ENCODE measurements at places on chromosomes 13 and 19.
A peak's percentile ranks its signal among the peaks of the same experiment; 100 is the strongest.

GRCh38 chr13:91326146-91326545 is 21.3 kb upstream of the MIR17HG start:
- no peak for DNase-seq

DNA sequence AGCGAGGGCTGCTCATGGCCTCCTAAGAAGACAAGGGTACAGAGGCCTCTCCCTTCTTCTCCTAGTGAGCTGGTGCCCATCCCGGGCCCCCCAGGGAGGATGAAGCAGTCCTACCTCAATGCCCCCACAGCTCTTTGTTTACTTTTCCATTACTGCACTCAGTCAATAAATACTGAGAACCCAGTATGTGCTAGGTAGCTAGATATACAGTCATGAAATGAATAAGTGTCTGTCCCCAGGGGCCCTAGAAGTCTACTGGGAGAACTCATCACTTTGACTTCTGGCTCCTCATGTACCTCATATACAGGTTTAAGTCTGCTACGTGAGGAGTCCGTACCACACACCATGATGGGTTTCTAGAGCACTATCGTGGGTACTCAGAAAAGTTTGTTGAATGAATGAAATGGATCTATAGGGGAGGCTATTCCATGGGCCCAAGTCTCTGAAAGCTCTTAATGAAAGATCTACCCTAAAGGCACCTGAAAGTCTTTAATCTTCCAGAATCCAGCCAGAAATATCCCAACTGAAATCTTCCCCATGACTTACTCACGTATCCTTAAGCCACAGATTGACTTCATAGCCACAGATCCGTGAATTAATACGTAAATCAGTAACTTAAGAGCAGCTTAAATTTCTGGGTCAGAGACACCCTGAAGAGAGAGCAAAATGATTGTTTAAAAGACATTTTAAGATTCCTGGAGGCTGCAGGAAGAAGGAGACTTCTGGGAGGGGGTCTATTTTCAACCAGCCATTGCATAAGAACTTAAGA is 51.6 kb upstream of the POMP start:
- DNase-seq: no peak

DNA sequence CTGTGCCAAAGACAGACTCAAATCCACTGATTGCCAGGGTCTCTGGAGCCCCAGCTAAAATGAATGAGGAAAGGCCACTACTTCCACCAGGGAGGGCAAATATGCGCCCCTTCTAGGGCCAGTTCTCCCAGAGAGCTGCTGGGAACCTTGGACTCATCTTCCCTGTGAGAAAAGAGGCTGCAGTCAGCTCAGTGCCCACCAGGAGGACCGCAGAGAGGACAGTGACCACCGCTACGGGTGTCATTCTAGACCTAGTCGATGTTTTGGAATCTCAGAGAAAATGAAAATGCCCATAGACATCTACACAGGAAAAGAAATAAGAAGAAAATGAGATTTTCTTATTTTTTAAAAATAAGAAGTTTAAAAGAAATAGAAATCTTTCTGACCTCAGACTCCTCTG is 235.1 kb downstream of the UQCRFS1 start:
- DNase-seq: no peak

GRCh38 chr19:46351241-46352041 is 4.6 kb downstream of the PPP5C start:
- DNase-seq: peak; percentile 64

DNA sequence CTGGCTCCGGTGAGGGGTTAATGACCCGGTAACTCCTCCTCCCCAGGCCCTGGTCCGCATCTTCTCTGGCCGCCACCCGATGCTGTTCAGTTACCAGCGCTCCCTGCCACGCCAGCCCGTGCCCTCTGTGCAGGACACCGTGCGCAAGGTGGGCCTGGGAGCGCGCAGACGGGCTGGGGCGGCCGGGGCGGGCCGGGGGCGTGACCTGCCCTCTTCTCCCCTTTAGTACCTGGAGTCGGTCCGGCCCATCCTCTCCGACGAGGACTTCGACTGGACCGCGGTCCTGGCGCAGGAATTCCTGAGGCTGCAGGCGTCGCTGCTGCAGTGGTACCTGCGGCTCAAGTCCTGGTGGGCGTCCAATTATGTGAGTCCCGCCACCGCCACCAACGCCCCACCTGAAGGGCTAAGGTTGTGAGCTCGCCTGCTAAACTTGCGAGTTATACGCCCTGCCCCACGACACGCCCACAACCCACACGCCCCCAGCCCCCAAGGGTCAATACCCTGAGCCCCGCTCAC is 10.4 kb downstream of the CPT1C start:
- no peak for DNase-seq

- DNase-seq: peak; percentile 18
Observed at GRCh38 chr13:97810152-97810551, 143.3 kb upstream of the IPO5 start.

- DNase-seq: no peak
Observed at GRCh38 chr13:46168341-46168740, 13.6 kb downstream of the LCP1 start.

GRCh38 chr19:41353466-41354342 is at the start of gene TGFB1:
Gene TGFB1, minus strand, starts transcription at chr19:41353922. Its CDS starts 878 bp downstream, at chr19:41353044.
- peak; percentile 88 for DNase-seq

- peak; percentile 96 for DNase-seq
Observed at GRCh38 chr19:18156841-18157464, 4.0 kb downstream of the PIK3R2 start.

DNA sequence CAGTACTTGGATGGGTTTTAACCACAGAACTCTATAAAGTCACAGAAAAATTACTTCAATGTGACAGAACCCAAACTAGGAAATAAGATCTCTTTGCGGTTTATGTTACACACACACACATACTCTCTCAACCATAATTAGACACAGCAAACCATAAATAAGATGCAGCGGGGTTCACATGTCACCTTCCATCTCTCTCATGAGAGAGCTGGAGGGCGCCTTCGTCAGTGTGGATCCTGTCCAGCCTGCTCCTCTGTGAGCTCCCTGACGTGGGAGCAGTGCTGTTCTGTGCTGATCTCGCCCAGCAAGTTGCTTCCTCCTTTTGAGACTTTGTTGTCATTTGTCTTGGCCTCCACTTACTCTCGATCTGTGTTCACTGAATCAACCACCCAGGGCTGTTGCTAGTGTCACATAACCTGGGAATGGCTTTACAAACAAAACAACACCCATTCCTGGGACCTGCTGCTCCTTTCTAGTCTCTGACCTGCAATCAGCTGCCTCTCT is 204.9 kb upstream of the KL start:
- no peak for DNase-seq

GRCh38 chr19:1411255-1412191 is 4.1 kb downstream of the DAZAP1 start:
- DNase-seq: no peak

DNA sequence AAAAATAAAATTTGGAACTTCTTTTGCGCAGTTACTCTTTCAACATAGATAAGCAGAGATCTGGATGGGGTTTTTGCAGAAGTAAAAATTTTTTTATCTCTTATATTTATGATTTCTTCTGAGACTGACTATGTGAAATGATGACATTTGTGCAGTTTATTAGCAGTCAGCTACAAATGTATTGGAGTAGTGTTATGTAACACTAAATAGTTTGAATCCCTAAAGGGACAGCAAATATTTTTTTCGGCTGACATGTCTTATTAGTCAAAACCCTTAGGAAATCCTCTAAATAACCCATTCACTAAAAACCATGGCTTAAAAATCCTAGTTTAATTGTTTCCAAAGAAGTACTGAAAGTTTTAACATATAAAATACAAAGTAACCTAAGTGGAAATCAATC is 48.0 kb upstream of the EDNRB start:
- DNase-seq: no peak

GRCh38 chr13:44455769-44456168 is 82.1 kb downstream of the SERP2 start:
- DNase-seq: no peak

- no peak for DNase-seq
Observed at GRCh38 chr13:50290186-50290585, 274.9 kb downstream of the KCNRG start.

GRCh38 chr19:2032296-2032941 is 16.9 kb upstream of the BTBD2 start:
- DNase-seq: peak; percentile 81

- no peak for DNase-seq
Observed at GRCh38 chr19:30580673-30581072, 208.5 kb downstream of the ZNF536 start.

GRCh38 chr19:48842789-48843162 is 6.5 kb upstream of the HSD17B14 start:
- peak; percentile 36 for DNase-seq

- no peak for DNase-seq
Observed at GRCh38 chr13:97648171-97648880, 214.4 kb downstream of the RAP2A start.

GRCh38 chr13:31944262-31945160 is 87.1 kb upstream of the FRY start:
- DNase-seq: no peak

- no peak for DNase-seq
Observed at GRCh38 chr13:111480503-111480902, 160.1 kb downstream of the TEX29 start.

- no peak for DNase-seq
Observed at GRCh38 chr13:58476206-58476918, 844.8 kb downstream of the PCDH17 start.

DNA sequence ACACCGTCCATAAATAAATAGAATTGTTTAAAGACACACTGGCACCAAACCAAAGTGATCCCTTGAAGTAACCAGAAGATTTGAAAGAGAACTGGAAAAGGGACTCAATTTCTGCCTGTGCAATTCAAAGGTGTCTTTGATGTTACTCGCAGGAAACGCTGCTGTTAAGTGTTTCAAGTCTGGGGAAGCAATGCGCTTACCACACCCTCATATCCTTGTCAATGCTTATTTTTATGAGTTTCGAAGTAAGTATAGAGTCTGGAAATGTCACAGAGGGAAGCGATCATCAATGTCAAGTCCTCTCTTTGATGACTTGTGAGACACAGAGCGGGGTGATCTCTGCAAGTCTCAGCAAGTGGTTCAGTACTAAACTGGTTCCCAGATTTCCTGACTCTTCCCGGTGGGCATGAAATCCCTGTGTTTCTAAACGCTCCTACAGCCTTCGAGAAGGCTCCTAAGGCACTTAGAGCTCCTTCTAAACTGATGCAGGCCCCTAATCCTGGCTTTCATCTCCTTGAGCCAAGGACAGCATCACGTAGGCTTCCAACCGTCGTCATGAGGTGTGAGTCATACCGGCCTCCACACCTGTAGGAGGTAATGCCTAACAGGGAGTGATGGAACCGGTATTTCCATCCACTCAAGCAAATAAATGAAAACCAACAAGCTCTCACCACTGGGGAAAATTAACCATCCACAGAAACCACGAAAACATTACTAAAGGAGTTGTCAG is 22.8 kb downstream of the SYDE1 start:
- peak; percentile 80 for DNase-seq

- DNase-seq: no peak
Observed at GRCh38 chr13:47168618-47169017, 271.8 kb upstream of the HTR2A start.

- DNase-seq: peak; percentile 55
Observed at GRCh38 chr19:7772752-7773291, 9.8 kb downstream of the CLEC4M start.

- DNase-seq: no peak
Observed at GRCh38 chr13:35964863-35965180, 166.4 kb downstream of the DCLK1 start.

GRCh38 chr13:40605573-40605972 is 60.9 kb downstream of the FOXO1 start:
- no peak for DNase-seq
